Cardiac fibroblast (primary cell): ENCODE measurements at places on chromosomes 16 and 17.

DNA sequence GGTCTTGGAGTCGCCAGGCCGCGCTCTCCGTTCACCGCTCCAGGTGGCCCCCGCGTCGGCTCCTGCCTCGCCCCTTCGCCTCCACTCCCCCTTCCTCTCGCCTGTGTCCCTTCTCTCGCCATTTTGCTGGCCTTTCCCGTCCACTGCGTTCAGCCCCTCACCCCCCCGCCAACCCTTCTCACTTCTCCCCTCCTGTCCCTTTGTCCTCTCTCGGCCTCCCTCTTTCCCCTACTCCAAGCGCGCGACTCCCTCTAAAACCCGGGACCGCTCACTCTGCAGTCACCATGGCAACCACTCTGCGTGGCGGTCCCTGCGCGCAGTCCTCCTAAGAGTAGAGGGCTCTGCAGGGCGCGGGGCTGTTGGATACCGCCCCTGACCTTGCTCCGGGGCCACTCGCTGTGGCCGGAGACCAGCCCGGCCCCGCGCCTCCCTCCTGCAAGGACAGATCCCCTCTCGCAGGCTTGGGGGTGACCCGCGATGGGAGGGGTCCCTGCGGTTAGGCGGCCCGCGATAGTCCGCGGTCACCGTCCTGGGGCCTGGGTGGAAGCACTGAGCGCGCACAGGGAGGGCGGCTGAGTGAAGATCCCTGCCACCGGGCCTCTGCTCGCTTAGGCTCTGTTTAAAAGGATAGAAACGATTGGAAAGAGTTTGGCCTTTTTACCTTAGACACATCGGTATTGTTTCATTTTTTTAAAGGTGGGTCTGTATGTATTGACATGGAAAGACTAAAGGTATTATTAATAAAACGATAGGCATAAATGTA is 454 bp downstream of the CCDC40 start:
- peak; percentile 39 for DNase-seq

DNA sequence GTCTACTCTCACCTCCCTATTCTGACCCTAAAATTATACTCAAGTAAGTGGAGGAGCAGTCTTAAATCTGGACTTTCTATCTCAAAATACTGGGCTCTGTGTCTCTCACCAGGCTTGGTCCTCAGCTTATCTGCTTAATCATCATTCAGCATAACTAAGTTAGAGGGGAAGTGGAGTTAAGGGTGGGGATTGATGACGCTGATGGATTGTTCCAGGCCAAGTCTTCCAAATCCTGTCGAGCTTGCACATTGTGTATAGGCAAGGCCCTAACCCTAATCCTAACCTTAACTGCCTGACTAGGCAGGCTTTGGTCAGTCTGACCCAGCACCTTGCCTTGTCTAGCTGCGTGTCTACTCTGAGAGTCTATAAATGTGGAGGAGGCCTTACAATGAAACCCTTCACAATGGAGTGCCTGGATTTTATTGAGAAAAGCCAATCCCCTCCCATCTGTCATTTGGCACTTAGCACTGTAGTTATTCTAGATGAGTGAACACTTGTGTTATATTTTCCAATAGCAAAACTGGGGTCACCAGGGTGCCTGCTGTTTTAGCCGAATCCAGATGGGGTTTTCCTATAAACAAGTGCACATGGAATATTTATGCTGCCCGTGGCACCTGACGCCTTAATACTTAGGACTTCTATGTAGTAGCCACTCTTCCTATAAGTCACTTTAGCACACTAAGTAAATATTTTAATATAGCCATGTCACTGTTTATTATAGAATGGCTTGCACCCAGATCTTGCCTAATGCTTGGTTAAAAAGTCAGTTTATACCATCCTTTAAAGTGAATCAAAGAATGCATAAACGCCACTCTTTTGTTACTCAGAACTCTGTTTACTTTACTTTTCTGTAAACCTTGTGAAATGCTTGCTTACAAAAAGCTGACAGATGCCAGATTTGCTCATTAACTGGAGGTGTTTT is 193.2 kb upstream of the MYOCD start:
- DNase-seq = no peak

- DNase-seq = peak; percentile 71
Observed at GRCh38 chr17:31564883-31565301, 173.4 kb downstream of the RAB11FIP4 start.

GRCh38 chr16:67930678-67931211 is 917 bp downstream of the CTRL start:
- DNase-seq = no peak

- no peak for DNase-seq
Observed at GRCh38 chr17:66444031-66444430, 141.6 kb downstream of the PRKCA start.

GRCh38 chr16:35687071-35687470 is 2227.7 kb downstream of the TP53TG3F start:
- no peak for DNase-seq

- no peak for DNase-seq
Observed at GRCh38 chr16:74094962-74095361, 201.7 kb upstream of the PSMD7 start.

GRCh38 chr16:50124769-50125168 is 28.3 kb upstream of the TENT4B start:
- no peak for DNase-seq

- no peak for DNase-seq
Observed at GRCh38 chr17:21678393-21679081, 13.8 kb upstream of the KCNJ18 start.

- DNase-seq = no peak
Observed at GRCh38 chr16:24054741-24055491, 201.2 kb upstream of the CACNG3 start.

DNA sequence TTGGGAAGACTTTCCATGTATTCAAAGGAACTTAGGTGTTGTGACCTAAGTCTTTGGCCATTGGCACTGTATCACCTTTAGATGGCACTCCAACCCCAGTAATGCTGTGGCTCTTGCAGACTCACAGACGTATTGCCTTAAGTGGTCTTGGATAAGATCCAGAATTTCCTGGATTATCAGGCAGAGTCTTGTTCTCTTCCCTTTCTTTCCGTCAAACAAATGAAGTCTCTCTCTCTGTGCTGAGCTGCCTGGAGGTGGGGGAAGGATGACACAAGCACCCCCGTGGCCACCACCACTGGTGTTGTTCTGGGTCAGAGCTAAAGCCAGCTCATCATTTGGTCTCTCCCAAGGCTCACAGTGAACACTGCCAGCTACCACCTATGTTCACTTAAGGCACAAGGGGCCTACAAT is 789.9 kb upstream of the KIF2B start:
- peak; percentile 73 for DNase-seq

DNA sequence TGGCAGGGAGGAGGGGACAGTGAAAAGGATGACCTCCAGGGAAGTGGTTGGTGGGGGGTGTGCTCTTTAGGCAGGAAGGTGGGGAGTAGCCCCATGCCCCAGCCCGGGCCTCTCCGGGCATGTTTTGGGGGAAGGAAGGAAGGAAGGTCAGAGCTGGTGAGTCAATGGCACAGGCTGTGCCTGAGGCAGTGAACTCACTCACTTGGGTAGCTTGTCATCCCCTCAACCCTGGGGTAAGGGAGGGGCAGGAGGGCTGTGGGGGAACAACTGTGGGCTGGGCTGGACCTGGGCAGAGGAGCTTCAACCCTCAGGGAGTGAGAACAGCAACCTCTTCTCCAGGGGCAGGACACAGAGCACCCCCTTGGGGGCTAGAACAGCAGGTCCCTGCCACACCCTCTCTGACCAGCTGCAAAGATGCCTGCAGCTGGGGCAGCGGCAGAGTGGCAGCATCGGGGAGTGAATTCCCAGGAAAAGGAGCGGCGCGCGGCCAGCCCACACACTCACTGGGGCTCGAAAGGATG is 6.3 kb downstream of the CSF3 start:
- DNase-seq = peak; percentile 68

DNA sequence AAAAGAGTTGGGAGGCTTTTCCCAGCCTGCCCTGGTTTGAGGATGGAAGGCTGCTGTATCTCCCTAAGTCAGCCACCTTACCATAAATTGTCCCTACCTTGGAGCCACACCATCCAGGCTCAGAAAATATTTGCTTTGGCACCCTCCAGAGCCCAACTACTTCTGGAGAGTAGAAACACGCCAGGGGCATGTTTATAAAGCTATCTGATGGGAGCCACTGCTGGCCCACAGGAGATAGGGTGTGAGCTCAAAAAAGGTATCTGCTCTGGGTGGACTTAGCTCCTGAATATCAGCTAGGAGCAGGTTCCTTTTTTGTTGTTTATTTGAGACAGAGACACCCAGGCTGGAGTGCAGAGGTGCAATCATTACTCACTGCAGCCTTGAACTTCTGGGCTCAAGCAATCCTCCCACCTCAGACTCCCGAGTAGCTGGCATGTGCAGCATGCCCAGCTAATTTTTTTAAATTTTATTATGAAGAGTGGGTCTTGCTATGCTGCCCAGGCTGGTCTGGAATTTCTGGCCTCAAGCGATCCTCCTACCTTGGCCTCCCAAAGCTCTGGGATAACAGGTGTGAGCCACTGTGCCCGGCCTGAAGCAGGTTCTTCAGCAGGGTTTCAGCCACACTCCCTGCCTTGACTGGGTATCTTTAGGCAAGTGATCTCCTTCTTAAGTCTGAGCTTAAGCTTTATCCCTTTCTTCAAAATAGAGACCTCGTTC is 147.1 kb downstream of the SALL1 start:
- DNase-seq = no peak

DNA sequence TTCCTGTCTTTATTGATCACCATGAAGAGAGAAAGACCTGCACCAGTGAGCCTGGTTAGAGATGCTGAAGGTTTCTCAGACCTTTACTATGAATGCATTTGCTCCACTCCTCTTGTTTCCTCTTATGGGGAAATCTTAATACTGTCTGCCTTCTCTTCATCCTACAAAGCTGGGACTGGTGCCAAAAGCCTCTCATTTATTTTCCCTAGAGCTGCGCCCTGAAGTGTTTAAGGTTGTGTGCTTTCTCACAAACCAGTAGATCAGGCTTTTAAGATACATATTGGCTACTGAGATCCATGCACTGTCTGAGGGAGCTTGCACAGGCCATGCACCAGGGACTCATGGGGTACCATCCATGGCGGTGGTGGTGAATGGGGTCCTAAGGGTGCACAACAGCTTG is 286.1 kb upstream of the PMFBP1 start:
- DNase-seq = no peak

GRCh38 chr17:12024327-12024726 is 3.6 kb downstream of the MAP2K4 start:
- peak; percentile 87 for DNase-seq

DNA sequence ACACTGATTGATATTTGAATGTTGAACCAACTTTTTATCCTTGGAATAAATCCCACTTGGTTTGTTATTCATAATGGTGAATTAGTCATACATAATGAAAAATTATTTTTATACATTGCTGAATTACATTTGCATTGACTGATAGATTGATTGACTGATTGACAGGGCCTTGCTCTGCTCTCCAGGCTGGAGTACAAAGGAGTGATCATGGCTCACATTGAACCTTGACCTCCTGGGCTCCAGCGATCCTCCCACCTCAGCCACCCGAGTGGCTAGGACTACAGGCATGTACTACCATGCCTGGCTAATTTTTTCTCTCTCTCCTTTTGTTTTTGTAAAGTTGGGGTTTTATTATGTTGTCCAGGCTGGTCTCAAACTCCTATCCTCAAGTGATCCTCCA is 97.8 kb downstream of the ARHGAP44 start:
- no peak for DNase-seq

- no peak for DNase-seq
Observed at GRCh38 chr16:12907670-12908233, 6.4 kb downstream of the SHISA9 start.

GRCh38 chr16:81140930-81141780 is 45.0 kb upstream of the GCSH start:
- no peak for DNase-seq

DNA sequence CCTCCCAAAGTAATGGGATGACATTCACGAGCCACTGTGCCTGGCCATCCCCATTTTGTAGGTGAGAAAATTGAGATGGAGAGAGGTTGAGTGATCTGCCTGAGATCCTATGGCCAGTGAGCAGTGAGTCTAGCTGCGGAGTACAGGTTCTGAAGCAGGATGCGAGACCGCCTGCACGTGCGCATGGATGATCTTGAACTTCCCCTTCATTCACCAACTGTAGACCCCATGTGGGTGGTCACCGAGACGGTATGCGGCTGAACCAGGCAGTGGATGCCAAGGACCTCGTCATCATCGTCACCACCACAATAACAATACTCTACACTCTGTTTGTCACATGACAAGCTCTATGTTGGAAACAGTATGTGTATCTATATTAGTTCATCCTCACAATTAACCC is 6.2 kb upstream of the SPNS3 start:
- no peak for DNase-seq

GRCh38 chr16:9357829-9358228 is 266.4 kb downstream of the HAPSTR1 start:
- DNase-seq = no peak

GRCh38 chr17:27494192-27495091 is 38.2 kb downstream of the KSR1 start:
- peak; percentile 71 for DNase-seq

DNA sequence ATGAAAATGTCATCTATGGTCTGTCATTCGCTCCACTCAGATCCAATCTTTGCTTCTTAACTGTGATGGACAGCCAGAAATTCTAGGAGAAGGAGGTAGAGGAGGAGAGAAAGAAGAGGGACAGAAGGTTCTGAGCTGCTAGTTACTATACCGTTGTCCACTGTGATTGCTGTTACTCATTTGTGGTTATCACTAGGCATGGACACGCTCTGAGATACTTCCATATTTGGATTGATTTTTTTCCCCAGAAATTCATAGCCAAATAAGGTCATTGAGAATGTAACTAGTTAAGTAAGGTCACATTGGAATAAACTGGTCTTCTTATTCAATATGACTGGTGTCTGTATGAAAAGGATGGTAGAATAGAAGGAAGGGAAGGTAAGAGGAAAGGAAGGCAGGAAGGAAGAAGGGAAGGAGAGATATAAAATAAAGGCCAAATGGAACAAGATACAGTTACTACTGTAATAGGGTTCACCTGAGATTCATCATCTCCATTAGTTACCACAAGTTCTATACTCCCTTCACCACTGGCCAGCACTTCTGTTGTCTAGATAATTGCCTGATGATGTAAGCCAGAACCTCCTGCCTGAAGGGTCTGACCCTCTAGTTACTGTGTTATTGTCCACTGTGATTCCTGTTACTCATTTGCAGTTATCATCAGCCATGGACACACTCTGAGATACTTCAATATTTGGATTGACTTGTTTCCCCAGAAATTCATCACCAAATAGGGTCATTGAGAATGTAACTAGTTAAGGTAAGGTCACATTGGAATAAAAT is 2.9 kb downstream of the KRTAP9-7 start:
- no peak for DNase-seq

- DNase-seq = no peak
Observed at GRCh38 chr17:81607431-81607830, 29.5 kb downstream of the NPLOC4 start.

DNA sequence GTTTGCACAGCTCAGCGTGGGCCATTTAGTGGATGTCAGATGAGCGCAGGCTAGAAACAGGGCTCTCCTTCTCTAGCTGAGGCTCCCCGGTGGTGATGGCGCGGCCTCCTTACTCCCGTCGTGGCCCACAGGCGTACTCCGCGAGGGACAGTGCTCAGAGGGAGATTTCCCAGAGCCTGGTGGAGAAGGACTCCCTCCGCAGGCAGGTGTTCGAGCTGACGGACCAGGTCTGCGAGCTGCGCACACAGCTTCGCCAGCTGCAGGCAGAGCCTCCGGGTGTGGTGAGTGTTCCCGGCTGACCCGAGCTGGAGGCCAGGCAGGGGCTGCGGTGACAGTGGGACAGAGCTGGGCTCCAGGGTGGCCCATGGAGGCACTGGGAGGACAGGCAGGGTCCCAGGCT is 21.4 kb downstream of the CARD14 start:
- no peak for DNase-seq
